ENCODE measurements at places on chromosomes 3 and 15. TPM values are rescaled to one million over a fixed set of nuclear protein-coding genes. Genes with fewer than 3 reads are reported as not detected.

DNA sequence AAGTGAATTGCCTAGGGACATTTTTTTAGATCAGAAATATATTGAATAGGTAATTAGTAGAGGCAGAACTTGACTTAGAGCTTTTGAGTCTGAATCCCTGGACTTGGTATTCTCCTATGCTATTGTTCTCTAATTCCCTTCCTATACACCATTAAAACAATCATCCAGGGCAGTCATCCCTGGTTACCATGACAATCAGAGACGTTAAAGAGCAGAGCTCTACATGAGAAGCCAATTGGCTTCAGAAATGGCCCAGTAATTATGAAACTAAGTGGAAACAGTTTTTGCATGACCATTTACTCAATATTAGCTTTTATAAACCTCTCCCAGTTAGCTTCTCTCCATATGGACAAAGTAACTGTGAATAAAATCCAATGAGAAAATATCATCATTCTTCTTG, 182.1 kb upstream of the TP63 start:
- DNase-seq: no peak

GRCh38 chr3:14358426-14359211, 43.8 kb upstream of the SLC6A6 start:
- DNase-seq: peak; percentile 78

GRCh38 chr3:102142379-102143060, 292.3 kb upstream of the ZPLD1 start:
- DNase-seq: no peak

- DNase-seq: no peak
Measured at GRCh38 chr3:65083240-65083639, 395.4 kb upstream of the ADAMTS9 start.

GRCh38 chr3:115571413-115571812, 51.9 kb upstream of the GAP43 start:
- no peak for DNase-seq

GRCh38 chr3:124213641-124214040, 221.7 kb upstream of the ROPN1 start:
- no peak for DNase-seq

DNA sequence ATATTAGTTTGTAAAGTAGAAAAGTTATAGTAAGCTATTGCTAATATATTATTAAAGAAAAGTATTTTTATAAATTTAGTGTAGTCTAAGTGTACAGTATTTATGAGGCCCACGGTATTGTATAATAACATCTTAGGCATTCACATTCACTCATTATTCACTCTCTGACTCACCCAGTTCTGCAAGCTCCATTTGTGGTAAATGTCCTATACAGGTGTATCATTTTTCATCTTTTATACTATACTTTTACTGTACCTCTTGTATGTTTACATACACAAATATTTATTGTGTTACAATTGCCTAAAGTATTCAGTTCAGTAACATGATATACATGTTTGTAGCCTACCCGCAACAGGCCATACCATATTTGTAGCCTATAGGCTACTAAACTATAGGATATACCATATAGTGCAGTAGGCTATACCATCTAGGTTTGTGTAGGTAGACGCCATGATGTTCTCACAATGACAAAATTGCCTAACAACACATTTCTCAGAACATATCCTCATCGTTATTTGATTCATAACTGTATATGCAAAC, 246.8 kb upstream of the ALCAM start:
- no peak for DNase-seq

DNA sequence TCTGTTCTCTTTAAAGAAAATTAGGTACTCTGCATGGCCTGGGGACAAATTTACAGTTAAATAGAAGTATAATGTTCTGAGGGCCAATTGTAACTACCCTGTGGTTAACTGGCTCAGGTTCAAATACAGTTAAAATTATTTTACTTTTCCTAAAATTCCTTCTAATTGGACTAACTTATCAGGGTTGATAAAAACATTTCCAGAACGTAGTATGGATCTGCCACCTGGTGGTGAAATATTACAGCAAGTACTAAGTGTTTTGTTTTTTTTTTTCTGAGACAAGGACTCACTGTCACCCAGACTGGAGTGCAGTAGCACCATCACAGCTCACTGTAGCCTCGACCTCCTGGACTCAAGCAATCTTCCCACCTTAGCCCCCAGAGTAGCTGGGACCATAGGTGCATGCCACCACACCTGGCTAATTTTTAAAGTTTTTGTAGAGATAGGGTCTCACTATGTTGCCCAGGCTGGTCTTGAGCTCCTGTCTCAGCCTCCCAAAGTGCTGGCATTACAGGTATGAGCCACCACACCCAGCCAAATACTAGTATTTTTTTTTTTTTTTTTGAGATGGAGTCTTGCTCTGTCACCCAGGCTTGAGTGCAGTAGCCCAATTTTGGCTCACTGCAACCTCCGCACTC, 29.2 kb downstream of the NEO1 start:
- no peak for DNase-seq

DNA sequence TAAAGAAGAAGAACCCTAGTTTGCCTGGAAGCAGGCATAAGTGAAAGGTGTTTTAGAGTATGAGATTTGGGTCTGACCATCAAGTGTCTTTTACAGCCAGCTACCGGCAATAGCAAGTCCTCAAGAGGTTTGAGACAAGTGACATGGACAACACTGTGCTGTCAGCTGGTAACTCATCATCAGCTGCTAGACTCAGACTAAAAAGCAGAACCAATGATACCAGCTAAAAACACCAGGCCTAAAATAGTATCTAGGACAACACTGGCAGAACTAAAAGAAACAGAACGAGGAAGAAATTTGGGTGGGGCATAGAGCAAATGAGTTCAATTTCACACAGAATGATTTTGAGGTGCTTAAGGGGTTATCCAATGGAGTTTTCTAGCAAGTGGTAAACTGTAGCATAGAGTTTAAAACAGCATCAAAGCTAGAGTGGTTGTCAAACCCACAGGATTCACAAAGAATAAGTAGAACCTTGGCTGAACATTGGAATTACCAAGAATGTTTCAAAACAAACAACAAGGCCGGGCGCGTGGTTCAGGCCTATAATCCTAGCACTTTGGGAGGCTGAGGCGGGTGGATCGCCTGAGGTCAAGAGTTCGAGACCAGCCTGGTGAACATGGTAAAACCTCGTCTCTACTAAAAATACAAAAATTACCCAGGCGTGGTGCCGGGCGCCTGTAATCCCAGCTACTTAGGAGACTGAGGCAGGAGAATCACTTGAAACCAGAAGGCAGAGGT, 3.9 kb downstream of the CIAO2A start:
- no peak for DNase-seq

- no peak for DNase-seq
Measured at GRCh38 chr3:141259821-141260629, 28.4 kb downstream of the PXYLP1 start.

The OR5H1 gene
- not detected for total RNA-seq

The HGD gene
- 0.40 TPM for total RNA-seq

The LDHAL6B gene
- not detected for total RNA-seq

The ITIH1 gene
- total RNA-seq: not detected
